Thyroid gland (tissue), 4 donors: ENCODE measurements at places on chromosomes 7 and 10. TPM values are rescaled to one million over a fixed set of nuclear protein-coding genes. Genes with fewer than 3 reads are reported as not detected.

The HYAL4 gene
- 0.89 TPM for total RNA-seq

The GPRIN2 gene
- total RNA-seq, result 9.4 TPM

The TRIL gene
- 11.0 TPM for total RNA-seq

DNA sequence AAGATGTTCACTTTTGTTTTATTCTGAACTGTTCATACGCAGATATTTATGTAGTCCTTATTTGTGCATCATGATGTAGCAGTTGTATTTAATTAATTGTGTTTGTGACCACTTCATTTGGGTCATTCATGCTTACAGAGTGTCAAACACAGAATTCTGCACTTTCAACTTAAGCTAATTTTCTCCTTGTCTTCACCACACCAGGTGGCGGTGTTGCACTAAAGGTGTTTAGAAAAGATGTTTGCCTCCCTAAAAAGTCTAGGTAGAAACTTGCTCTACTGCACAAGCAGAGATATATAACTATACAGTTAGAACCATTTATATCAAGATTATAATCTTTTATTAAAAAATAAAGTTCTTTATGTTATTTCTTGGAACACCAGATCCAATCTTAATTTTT is 1.3 kb upstream of the TAS2R38 start:
- no peaks in the 10 kb centered on the region for H3K36me3 ChIP-seq
- DNase-seq, result no peak
- H3K27ac ChIP-seq, result no peak overlapping the region
- H3K27me3 ChIP-seq, result no peaks in the 10 kb centered on the region
- H3K4me3 ChIP-seq, result no peak overlapping the region
- H3K4me1 ChIP-seq, result peaks cover 4% of the 10 kb centered on the region

- DNase-seq, result no peak
- H3K4me1 ChIP-seq, result peaks cover 14% of the 10 kb centered on the region
- H3K36me3 ChIP-seq, result no peaks in the 10 kb centered on the region
- no peak overlapping the region for H3K4me3 ChIP-seq
Measured at GRCh38 chr10:110334061-110334656, 29.4 kb upstream of the SMNDC1 start.

DNA sequence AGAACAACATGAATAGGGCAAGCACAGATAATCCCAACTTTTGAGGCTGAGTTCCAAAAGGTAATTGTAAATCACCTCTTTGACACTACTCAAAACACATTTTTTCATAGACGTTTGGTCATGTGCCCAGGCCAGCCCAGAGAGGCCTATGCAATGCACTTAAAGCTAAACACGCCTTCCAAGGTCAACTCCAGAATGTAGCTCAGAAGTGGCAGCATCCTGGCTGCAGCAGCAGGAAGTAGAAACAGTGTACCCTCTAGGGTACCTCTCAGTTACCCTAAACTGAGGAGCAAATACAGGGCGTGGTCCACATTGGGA is 58.7 kb downstream of the OSBPL3 start:
- H3K4me1 ChIP-seq, result peaks cover 15% of the 10 kb centered on the region
- H3K27ac ChIP-seq, result no peak overlapping the region
- no peaks in the 10 kb centered on the region for H3K36me3 ChIP-seq
- no peaks in the 10 kb centered on the region for H3K27me3 ChIP-seq
